ENCODE measurements at places on chromosomes 5 and 9.

- no peak for DNase-seq
Observed at GRCh38 chr5:115202952-115203351, 33.2 kb upstream of the TRIM36 start.

DNA sequence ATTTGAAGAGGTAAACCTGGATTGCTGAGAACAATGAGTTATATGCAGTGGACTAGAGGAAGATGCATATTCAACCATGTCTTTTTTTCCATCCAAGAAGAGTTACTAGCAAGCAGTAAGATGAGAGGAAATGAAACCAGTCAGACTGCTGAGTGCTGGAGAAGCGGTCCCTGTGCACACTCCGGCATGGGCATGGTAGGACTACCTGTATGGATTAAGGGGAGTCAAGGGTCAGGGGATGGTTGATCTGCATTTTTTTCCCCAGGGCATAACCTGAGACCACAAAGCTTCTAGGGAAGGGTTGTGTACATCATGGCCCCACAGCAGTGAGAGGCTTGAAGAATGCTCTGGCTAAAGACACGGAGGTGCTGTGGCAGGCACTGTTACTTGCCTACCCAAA lies 76.6 kb upstream of the ZNF169 start:
- no peak for DNase-seq

DNA sequence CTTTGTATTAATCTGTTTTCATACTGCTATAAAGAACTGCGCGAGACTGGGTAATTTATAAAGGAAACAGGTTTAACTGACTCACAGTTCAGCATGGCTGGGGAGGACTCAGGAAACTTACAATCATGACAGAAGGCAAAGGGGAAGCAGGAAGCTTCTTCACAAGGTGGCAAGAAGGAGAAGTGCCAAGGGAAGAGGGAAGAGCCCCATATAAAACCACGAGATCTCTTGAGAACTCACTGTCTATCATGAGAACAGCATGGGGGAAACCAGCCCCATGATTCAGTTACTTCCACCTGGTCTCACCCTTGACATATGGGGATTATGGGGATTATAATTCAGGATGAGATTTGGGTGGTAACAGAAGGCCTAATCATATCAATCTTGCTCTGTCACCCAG lies 60.9 kb upstream of the CHD1 start:
- DNase-seq, result peak; percentile 24

GRCh38 chr5:4027088-4027734 lies 431.6 kb downstream of the IRX1 start:
- DNase-seq, result no peak

- no peak for DNase-seq
Observed at GRCh38 chr9:24257726-24258125, 288.0 kb downstream of the IZUMO3 start.

DNA sequence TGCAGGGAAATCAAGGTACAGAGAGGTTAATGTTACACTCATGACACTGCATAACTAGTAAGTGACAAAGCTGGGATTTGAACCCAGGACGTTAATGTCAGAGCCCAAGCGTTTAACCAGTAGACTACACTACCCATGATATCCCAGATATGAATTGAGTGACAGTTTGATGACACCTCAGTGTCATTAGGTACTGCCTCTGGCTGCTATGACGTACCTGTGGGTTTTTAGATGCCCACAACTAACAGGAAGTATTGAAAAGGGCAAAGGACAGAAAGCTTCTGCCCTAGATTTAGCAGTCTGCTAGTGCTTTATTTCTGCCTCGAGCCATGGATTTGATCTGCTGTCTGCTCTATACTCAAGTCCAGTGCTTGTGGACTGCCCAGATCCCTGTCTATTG lies 56.2 kb downstream of the GLRA1 start:
- DNase-seq, result no peak

DNA sequence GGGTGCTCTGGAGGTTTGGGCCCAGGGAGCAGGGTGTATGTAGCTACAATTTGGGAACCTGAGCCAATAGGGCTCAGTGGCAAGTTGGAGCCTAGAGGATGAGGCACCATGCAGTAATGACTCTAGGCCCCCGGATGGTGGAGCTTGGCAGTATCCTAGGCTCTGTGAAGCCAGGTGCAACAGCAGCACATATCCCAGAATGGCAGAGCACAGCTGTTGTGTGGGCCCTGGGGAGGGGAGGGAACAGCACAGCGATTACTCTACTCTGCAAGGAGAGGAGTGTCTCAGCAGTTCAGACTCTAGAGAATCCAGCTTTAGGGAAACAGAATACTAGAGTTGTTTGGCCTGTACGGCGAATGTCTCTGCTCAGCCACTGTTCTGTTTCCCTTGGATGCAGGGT lies 56.1 kb downstream of the LRRTM2 start:
- DNase-seq, result no peak

GRCh38 chr9:105432247-105432842 lies 15.5 kb upstream of the FSD1L start:
- no peak for DNase-seq

GRCh38 chr5:23269981-23270380 lies 237.4 kb upstream of the PRDM9 start:
- no peak for DNase-seq

DNA sequence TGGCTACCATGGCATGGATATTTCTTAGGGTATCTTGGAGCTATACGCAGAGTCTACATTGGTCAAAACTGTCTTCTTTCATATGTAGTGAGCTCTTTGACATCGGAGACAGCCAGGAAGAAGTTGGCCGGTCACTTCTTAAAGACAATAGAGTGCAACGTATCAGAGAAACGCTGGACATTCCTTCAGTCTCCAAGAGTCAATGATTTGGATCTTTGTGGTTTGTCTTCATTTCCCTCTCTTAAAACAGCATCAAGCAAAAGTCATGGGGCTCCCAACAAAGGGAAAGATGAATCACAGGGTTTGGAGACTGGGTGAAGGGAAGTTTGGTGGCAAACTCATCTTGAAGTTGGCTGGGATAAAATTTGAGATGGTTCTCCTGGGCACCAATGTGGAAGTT lies 320.1 kb downstream of the AGTPBP1 start:
- no peak for DNase-seq

DNA sequence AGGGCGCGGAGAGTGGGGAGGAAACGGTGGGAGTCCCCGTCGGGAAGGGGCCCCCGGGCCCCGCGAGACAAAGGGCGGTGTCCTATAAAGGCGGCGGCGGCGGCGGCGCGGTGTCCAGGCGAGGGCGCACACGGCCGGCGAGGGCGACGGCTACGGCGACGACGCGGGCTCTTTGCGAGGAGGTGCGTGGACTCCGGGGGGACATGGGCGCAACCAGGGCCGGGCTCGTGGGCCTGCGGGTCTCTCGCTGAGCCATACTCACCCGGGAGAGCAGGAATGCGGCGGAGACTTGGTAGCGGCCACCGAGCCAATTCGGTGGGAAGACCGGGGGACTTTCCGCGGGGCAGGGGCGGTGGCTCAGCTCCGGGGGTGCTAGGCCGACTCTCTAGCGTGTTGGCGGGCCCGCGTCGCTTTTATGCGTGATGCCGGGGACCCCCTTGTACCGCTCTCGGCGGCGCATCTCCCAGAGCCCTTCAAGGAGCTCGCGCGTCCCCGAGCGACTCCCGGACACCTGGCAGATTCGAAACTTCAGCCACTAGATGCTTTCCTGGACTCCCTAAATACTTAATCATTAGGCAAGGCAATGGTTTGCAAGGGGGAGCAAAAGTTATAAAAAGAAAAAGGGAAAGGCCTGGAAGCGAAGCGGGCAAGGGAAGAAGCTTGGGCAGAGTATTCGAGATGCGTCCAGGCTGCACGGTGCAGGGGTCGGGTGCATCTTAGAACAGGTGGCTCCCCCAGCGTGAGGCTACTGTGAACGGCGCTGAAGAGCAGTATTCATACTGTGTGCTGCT lies 5.9 kb upstream of the TAL2 start:
- no peak for DNase-seq

DNA sequence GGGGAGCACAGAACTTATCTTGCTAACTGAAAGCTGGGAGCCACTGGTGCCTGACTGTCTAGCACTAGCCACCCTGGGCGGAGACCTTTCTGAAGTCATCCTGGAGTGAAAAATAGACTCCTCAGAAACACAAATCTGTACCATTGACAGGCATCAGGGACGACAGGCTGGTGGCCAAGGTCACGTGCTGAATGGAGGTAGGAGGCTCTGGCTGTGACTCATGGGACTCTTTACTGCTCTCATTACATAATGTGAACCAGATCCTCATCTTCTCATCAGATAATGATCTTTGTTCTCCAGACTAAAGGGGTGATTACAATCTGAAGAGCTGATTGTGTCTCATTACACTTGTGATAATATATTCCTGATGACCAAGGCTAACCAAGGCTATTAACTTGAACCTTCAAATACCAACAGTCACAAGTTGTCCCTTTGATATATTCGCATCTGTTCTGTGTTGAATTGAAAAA lies 91.8 kb downstream of the SEMA5A start:
- no peak for DNase-seq

DNA sequence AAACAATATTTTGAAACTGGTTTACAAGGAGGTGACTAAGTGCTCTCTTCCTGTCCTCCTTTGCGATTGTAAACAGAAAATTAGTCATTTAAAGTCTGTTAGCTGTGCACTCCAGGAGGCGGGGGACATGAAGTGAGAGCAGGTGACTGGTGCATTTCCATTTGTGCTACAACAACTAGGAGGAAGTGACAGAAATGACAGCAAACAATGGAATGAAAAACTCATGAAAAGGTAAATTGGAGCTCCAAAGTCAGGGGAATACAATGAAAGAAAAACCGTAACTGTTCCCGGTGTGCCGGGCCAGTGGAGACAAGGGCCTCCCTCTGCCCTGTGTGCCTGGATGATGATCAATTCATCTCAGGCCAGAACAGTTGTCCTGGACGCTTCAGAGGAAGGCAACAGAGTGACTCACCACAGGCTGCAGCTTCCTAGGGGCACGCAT lies 439.9 kb downstream of the GADD45G start:
- DNase-seq, result no peak

DNA sequence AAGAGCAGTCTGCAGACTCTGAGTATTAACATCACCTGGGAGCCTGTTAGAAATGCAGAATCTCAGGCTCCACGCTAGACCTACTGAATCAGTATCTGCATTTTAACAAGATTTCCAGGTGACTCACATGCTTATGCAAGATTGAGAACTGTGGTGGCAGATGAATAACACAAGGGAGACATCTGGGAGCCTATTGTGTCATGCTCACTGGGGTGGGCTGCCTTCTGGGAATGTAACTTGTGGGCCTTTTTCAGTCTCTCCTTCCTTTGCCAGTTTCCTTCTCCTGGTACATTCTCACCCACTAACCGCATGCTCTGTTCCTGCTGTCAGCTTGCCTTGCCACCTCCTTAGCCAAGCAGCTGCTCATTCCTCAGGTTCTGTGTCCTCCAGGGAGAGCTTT lies 176.6 kb upstream of the C9orf72 start:
- DNase-seq, result no peak

GRCh38 chr5:140126315-140127012 lies 727 bp downstream of the IGIP start:
- no peak for DNase-seq

DNA sequence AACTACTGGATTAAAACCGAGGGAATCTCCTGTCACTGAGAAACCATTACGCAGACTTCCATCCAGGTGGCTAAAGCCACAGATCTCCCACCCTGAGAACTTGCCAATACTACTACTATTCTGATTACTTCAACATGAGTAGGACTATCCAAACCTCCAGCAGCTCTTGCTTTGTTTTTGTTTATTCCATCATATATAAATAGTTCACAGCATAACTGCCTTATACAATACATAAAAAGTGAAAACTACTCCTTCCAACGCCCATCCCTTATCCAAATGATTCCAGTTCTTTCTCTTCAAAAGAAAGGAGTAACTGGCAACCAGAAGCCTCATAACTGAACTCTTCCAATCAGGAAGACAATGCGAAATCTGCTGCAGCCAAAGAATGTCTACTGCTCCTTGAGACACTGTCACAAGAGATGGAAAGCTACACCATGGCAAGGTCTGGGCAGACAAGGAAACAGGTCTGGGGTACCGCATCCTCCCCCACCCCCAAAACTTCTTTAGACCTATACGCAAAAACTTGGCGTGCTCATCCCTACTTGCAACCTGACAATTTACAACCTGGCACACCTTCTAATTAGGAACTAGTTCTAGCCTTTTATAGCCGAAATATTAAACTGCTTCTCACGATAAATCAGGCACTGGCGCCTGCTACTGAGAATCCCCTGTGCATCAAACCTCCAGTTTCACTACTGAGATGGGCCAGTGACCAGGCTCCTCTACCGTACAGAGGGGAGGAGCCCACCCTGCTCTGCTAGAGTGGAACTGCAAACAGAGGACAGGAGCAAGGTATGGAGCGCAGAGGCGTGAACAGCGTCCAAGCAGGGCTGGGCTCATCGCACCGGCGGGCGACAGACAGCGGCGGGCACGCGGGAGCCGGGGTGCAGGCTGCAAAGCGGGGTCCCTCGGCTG lies 986 bp downstream of the PLPP1 start:
- DNase-seq, result no peak

DNA sequence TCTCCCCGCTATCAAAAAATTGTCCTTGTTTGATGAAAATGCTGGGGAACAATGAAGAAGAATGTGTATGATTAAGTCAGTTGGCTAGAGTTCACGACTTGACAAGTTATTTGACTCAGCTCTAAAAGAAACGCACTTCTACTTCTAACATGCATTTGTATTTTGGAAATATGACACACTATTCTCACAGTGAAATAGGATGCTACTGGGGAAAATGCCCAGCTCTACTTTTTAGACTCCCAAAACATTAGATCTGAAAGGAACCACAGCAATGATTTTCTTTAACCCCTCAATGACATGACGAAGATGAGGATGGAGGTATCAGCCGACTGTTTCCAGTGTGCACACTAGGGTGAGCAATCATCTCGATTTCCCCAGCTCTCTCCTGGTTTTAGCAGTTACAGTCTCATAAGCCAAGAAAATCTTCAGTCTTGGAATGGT lies 83.6 kb upstream of the PCSK1 start:
- no peak for DNase-seq

DNA sequence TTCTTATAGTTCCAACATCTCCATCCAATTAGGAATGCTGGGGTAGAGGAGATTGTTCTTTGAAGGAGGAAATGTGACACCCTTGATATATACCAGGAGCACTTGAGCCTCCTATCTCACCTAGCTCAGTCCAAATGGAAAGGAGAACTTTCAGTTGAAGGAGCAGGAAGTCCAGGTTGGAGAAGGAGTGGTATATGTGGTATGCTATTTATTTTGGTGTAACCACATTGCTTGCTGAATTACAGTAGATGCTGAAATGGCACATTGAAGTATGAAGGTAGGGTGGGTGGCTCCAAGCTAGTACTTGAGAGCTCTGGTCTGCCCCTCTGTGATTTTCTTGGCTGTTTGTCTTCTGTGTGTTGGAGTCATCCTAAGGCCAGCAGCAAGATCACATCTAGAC lies 6.1 kb downstream of the CSNK1G3 start:
- DNase-seq, result no peak

DNA sequence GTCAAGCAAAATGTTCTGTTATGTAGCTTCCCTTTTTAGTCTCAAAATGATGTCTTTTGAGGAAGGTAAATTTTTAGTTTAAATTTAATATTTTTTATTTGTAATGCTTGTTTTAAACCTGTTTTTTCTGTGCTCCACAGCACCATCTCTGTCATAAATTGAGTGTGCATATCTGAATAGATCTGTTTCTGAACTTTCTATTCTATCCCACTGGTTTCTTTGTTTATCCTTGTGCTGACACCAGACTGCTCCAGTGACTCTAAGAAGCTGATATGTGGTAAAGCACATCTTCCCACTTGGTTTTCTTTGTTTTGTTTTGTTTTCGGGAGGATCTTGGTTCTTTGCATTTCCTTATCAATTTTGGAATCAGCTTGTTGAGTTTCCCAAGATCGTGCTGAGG lies 7.1 kb upstream of the RNF145 start:
- DNase-seq, result no peak

GRCh38 chr5:40391642-40392041 lies 288.1 kb upstream of the PTGER4 start:
- DNase-seq, result no peak
